ENCODE measurements at places on chromosomes 5 and 9. TPM values are rescaled to one million over a fixed set of nuclear protein-coding genes. Genes with fewer than 3 reads are reported as not detected.

Gene C5
- 10.3 TPM for total RNA-seq

Gene TTC16
- not detected for total RNA-seq

- no peak for DNase-seq
Observed at GRCh38 chr9:107874137-107874536, 384.6 kb upstream of the KLF4 start.

- DNase-seq: no peak
Observed at GRCh38 chr9:17480966-17481365, 97.9 kb upstream of the SH3GL2 start.

DNA sequence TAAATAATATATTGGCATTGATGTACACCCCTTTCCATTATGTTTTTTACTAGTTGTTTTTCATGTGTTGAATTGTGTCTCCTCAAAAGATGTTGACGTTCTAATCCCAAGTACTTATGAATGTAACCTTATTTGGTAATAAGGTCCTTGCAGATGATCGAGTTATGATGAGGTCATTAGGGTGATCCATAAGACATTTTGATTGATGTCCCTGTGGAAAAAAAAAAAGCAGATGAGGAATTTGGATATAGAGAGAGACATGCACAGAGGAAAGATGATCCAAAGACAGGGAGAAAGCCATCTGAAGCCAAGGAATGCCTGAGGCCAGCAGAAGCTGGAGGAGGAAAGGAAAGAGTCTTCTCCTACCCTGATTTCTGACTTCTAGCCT lies 632.7 kb downstream of the TLR4 start:
- DNase-seq: no peak

- no peak for DNase-seq
Observed at GRCh38 chr9:515665-516064, 301.0 kb downstream of the DOCK8 start.
